ENCODE measurements at places on chromosomes 2 and 18.

GRCh38 chr2:12334412-12334966, 382.2 kb upstream of the TRIB2 start:
- DNase-seq: no peak

DNA sequence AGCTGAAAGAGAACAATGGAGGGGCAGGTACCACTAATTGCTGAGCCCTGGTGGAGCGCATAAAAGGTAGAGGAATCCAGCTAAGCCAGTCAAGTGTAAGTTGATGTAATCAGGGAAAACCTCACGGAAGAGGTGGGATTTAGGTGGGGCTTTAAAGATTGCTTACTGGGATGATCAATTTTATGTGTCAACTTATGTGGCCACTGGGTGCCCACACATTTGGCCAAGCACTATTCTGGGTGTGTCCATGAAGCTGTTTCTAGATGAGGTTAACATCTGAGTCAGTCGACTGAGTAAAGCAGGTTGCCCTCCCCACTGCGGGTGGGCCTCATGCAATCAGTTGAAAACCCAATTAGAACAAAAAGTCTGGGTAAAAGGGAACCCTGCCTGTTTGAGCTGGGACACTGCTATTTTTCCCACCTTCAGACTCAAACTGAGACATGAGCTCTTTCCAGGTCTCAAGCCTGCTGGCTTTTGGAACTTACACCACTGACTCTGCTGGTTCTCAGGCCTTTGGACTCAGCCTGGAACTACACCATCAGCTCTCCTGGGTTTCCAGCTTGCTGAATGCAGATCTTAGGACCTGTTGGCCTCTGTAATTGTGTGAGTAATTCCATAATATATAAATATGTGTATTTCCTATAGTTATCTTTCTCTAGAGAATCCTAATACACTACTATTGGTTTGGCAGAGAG, 67.3 kb downstream of the MYO5B start:
- DNase-seq: no peak

DNA sequence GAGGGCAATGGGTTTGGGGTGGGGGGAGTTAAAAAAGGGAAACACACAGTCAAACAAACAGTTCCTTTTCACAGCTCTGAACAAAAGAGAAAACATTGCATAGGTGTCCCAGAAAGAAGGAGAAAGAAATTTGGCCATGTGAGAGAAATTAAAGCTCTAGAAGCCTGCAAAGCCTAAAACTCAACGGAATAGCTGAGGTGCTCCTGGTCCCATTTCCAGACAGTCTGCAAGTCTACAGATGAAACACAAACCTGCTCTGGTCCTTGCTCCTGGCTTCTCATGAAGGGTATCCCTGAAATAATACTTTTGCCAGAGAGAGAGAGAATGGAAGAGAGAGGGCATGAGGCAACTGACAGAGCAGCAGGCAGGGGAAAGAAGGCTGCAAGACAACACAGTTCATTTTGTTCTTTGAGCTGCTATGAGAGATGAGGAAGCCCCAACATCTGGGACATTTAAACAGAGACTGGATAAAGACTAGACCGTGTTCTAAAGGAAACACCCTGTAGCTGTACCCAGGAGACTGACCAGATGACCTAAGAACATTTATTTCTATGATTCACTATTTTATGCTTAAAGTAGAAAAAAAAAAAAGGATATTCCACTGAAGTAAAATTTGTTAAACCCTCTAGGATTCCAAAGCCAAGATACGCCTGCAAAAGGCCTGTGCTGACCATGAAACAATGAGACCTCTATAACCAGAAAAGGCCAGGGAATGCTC, 57.3 kb upstream of the CYP26B1 start:
- no peak for DNase-seq

- DNase-seq: peak; percentile 78
Observed at GRCh38 chr2:120174963-120175581, 48.1 kb downstream of the TMEM185B start.

DNA sequence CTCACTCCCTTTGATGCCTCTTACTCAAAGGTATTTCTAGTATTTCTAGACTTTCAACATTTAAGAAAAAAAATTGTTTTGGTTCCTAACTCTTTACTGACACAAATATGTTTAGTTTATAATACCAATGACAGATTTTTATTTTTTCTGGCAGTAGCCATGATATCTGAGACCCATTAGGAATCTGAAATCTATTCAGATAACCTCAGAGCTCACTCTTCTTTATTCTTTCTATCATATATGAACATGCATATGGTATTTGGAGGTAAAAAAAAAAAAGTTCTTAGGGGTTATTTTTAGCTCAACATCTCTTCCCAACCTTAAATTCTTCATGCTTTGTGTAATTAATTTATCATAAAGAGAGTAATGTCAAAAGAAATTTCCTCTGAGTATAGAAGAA, 465.5 kb downstream of the CDH2 start:
- no peak for DNase-seq
